Occipital lobe (tissue), 3 donors: ENCODE measurements at places on chromosomes 6 and 20. TPM values are rescaled to one million over a fixed set of nuclear protein-coding genes. Genes with fewer than 3 reads are reported as not detected.

DNA sequence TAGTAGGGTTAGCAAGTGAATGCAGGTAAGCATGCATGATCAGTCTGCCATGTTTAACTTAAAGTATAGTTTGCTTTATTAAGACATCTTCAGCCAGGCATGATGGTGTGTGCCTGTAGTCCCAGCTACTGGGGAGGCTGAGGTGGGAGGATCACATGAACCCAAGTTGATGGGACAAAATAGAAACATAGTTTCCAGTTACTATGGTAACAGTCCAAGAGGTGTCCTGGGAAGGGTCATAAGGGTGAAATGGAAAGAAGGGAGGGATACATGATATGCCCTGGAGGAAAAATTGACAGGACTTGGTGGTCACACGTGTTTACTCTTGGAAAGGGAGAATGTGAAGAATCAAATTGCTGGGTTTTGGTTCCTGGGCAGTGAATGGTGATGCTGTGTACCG lies 139.6 kb downstream of the SULF2 start:
- no peak for DNase-seq

- no peak for DNase-seq
Observed at GRCh38 chr6:78781001-78781400, 86.3 kb upstream of the IRAK1BP1 start.

DNA sequence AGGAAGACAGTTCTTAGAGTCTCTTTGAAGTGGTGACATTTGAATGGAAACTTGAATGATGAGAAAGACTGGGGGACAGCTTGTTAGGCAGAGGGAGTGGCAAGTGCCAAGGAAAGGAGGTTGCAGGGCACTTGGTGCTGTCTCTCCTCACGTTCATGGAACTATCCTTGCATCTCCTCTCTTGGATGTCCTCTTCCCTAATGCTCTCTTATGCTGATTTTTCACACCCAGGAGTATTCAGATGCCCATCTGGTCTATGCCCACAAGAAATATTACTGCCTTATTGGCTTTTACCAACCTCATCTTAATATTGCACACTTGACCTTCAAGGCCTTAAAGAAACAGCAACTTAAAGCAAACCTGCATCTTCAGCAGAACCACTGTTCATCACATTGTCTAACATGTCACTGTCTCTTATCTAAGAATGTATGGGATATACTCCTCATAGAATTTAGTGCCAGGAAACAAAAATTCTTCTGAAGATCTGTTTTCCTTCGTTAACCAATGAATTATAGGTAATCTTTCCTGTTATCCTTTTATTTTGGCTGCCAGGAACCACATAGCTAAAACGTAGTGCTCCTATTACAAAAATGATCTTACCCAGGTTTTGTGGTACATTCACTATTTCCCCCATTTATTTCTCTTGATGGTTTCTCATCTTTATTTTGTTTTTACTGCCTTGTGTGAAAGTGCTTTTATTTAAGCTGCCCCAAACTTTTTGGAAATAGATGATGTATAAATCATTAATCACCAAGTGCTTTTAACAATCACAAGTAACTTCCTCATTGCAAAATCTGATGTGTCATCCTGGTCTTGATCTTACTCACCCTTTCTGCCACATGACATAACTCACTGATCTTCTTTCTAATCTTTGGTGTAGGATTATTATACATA lies 12.8 kb downstream of the RGS17 start:
- DNase-seq: no peak

GRCh38 chr6:108969776-108970175 lies 121.6 kb downstream of the ARMC2 start:
- no peak for DNase-seq

DNA sequence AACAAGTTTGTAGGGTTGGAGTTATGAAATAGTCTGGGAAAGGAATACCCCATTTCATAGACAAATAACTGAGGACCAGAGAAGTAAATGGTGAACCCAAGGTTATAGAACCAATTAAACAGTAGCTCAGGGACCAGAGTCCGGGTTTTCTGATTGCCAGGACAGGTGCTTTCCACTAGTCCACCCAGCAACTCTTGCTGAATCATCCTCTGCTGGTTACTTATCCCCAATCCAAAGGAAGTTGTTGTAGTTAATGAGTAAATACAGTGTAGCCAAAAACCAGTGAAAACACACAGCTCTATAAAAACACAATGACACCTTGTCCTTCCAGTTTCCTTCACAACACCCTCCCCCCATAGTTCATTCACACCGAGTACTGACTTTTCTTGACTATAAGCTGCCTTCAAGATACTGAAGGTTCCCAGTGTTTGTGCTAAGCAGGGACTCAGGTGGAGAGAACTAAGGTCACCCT lies 766 bp upstream of the TINAG start:
- DNase-seq: no peak

DNA sequence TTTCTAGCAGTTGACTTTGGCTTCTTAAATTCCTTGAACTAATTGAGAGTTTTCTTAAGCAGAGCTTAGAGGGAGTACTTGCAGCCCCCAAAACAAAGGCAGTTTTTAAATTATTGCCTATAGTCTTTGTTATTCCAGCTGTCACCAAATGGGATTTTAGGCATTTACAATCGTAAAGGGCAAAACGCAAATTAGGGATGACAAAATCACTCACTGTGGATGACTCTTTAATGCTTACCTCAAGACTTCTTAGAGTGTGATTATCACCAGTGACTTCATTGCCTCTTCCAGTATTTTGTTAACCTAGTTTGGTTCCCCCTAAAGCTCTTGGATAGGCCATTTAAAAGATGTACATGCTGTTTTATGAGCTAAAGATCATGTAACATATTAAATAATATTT lies 126.8 kb downstream of the LRRC1 start:
- DNase-seq: no peak

DNA sequence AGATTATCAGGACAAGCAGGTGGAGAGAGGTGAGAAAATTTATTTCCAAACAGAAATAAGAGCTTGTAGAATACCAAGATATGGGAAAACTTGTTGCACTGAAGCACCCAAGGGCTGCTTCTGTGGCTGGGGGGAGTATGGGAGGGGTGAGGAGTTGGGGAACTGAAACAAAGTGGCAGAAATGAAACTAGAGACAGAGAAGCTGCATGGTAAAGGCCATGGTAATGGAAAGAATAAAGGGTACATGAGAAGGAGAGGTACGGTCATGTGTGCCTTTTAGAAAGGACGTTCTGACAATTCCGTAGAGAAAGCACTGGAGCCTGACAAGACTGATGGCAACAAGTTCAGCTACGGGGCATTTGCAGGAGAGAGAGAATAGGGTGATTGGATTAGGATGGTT lies 51.6 kb upstream of the RIN2 start:
- DNase-seq: no peak

GRCh38 chr20:12264711-12265110 lies 347.0 kb downstream of the BTBD3 start:
- DNase-seq: no peak

- DNase-seq: no peak
Observed at GRCh38 chr20:15637950-15638754, 935.1 kb downstream of the KIF16B start.

DNA sequence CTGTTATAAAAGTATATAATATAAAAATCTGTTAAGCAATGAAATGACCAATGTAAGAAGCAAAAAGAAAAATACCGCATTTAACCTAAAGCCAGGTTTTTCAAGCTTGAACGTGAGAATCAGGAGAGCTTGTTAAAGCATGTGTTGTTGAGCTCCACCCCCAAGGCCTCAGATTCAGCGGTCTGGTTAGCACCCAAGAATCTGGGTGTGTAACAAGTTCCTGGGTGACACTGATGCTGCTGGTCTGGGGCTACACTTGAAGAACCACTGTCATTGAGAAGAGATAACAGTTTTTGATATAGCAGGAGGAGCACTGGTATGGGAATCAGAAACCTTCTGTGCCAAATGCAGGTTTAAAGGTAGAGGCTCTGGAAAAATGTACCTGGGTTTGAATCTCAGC lies 154.0 kb downstream of the ID4 start:
- no peak for DNase-seq

GRCh38 chr6:30849903-30850651 lies 34.2 kb upstream of the DDR1 start:
- no peak for DNase-seq

- no peak for DNase-seq
Observed at GRCh38 chr6:85975957-85976356, 333.3 kb upstream of the SYNCRIP start.

- no peak for DNase-seq
Observed at GRCh38 chr6:5142915-5143314, 57.8 kb downstream of the PPP1R3G start.

DNA sequence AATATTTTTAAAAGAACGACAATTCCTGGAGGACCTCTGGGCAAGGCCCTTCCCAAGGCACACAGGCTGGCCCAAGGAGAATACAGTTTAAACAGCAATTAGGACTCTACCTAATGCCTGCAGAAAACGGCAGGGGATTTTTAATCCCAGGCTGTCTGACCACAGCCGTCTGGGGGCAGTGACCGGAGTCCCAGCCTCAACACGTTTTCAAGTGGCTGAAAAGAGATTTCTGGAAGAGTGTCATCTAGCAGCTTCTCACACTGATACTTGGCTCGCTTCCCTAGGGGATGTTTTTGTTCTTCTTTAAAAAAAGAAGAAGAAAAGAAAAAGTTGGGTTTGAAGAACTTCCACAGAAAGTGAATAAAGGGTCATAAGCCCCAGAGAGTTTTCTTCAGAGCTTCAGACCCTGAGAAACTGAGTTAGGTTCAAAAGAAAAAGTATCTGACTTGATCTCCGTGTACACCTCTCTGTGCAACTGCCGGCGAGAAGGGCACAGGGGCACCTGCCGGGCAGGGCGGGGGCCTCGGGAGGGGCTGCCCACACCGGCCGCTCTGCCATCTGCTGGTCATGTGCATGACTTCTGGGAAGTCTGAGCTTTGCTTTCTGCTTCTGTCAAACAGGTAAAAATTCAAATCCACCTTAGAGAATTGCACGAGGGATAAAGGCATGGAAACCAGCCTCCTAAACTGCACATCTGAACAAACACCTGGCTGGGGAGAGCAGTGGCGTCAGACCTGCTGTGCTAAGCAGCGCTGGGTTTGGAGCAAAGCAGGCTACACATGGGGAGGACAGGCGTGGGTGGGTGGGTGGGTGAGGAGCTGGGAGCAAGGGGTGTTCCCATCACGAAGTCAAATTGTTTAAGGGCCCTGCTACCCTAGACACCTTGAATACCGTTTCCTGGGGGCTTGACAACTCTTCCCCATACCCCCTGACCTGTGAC lies 33.0 kb downstream of the RRBP1 start:
- DNase-seq: no peak

DNA sequence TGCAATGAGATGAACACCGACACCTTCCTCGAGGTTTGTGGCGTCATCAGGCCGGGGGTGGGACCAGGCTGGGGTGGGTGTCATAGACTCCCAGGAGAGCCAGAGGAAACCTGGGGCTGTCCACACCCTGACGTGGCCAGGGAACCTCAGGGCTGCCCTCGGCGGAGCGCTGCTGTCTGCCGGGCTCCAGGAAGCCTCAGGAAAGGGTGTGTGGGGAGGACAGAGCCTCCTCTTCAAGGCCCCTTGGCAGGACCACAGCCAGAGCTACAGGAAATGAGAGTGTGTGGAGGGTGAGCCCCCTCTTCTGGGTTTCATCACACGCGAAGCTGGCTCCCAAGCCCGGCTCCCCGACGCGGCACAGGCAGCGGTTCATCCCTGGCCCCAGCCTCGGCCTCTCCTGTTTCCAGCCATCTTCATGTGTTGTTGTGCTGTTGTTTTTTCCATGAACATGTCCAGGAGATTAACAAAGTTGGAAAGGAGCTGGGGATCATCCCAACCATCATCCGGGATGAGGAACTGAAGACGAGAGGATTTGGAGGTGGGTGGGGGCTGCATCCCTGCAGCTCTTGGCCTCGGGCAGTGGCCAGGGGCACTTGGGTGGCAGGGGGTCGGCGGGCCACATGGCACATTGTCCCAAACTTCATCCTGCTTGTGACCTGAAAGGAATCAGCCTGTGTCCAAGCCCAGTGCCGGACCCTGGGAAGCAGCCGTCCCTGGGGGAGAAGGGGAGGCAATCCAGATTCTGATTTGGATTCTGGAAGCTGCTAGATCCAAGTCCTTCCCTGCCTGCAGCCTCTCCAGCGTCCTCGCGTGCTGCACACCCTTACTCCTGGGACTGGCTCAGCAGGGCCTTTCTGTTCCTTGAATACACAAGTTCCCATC lies 6.4 kb downstream of the NPEPL1 start:
- no peak for DNase-seq

GRCh38 chr6:112352101-112352500 lies 5.0 kb downstream of the RFPL4B start:
- no peak for DNase-seq

DNA sequence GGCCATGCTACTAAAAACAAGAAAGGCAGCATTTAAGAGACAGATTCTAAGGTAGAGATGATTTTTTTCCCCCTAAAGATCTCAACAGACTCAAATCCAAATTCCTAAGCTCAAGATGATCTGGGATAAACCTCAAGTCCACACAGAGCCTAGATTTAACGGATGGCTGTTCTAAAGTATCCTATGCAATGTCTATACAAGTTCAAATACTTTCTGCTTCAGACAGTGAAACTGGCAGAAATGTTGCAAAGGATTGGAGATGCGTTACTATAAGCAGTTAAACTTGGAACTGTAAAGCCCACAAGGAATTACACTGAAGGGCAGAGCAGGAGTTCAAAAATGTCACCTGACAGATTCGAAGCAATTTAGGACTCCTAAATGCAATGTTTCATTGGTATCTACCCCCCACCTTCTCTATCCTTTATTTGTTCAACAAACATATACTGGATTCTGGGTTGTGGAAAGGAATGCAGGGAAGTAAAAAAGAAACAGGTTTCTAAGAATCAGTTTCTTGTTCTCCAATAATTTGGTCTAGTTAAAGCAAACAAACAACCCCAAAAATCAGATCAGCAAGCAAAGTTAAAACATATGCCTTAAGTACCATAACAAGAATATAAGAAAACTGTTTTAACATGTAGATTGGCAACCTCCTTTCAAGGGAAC lies 1.6 kb downstream of the DNAAF9 start:
- no peak for DNase-seq

DNA sequence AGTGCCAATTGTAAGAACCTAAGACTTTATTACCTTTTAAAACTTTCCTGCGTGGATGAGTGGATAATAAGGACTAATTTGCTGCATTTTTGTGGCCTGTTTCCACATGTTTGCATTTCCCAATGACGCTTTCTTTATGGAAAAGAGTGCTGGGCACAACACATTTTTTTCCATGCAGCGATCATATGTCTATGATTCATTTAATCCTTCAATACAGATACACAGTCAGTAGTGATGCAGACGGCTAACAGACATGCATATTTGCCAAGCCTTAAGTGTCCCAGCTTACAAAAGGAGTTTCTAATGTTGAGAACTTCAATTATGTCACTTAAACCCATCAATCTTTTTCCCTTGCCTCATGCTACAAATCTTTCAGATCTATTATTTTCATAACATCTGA lies 239.8 kb upstream of the PREP start:
- DNase-seq: no peak

GRCh38 chr6:134683783-134684422 lies 266.0 kb downstream of the ALDH8A1 start:
- DNase-seq: no peak

SALL4 gene
- 0.16 TPM for total RNA-seq

SSTR4 gene
- total RNA-seq: not detected

GINS1 gene
- 9.7 TPM for total RNA-seq

LPA gene
- 1.4 TPM for total RNA-seq

TINAG gene
- total RNA-seq: 0.16 TPM

LY6G6C gene
- total RNA-seq: 0.31 TPM

EPB41L1 gene
- total RNA-seq: 82.2 TPM

SLA2 gene
- not detected for total RNA-seq
